ENCODE measurements at places on chromosomes 6 and 20.

- no peak for DNase-seq
Measured at GRCh38 chr20:40965671-40966070, 63.0 kb upstream of the TOP1 start.

GRCh38 chr6:168035661-168036545 is 38.4 kb downstream of the KIF25 start:
- no peak for DNase-seq

GRCh38 chr20:40293740-40294139 is 395.3 kb downstream of the MAFB start:
- no peak for DNase-seq

DNA sequence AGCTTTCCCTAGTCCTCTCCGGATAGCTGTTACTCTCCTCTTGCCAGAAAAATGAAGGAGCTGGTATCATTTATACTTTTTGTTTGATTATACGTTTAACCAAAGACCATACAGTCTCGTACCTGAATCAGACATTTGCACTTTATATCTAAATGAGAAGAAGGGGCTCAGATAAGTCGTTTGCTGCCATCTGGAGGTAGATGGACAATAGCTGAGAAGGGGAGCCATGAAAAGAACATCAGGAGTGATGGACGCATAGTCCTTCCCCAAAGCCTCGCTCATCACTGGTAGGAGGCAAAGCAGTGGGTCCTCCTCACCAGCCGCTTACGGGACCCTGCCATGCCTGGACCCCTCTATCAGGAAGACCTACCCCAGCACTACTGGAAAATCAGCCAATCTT is 45.4 kb downstream of the RPF2 start:
- DNase-seq = no peak

DNA sequence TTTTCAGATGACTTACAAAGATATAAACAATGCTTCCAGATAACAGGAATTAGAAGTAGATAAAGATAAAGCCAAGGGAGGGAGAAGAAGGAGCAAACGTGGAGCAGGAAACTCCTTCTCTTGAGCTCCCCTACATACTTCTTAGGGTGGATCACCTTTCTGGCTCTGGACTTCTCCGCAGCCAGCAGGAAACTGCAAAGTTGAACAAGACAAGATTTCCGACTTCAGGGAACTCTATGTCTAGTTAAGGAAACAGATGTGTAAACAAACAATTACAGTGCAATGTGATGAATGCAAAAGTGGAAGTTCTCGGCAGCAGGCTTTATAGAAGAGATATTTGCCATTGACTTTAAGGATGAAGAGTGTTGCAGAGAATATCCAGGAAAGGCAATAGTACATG is 134.0 kb upstream of the MARCKS start:
- no peak for DNase-seq

DNA sequence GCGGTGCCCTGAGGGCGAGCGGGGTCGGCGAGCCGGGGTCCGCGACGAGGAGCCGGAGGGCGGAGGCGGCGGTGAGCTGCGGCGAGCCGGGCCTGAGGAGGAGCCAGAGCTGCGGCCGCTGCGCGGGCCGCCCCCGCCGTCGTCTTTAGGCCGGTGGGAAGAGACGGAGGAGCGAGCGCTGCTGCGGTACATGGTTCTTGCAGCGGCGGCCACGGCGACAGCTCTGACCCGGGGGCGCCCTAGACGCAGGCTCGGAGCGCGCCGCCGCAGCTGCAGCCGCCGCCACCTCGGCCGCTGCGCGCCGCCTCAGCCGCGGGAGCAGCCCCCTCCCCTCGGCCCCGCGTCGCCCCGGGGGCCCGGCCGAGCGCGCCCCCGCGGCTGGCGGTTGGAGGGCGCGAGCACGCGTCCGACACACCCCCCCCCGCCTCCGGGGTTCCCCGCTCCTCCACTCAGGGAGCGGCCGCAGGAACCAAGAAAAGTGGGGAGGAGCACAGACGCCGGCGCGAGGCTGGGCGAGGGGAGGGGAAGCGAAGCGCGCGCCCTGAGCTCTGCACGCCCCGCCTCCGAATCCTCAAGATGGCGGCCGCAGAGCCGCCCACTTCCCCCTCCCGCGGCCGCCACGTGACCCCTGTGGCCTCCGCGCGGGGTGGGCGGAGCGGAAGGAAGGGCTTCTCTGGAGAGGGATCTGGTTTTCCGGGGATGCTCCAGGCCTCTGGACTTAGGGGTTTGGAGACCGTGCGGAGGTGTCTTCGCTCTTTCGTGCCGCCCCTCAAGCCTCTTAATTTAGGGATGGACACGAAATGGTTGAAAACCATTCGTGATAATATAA is at the start of gene ZNF318:
ZNF318 (minus strand) TSS at position 474 of the 829 bp plus-strand sequence; CDS start at position 192, 282 bp downstream.
- DNase-seq = peak; percentile 92

DNA sequence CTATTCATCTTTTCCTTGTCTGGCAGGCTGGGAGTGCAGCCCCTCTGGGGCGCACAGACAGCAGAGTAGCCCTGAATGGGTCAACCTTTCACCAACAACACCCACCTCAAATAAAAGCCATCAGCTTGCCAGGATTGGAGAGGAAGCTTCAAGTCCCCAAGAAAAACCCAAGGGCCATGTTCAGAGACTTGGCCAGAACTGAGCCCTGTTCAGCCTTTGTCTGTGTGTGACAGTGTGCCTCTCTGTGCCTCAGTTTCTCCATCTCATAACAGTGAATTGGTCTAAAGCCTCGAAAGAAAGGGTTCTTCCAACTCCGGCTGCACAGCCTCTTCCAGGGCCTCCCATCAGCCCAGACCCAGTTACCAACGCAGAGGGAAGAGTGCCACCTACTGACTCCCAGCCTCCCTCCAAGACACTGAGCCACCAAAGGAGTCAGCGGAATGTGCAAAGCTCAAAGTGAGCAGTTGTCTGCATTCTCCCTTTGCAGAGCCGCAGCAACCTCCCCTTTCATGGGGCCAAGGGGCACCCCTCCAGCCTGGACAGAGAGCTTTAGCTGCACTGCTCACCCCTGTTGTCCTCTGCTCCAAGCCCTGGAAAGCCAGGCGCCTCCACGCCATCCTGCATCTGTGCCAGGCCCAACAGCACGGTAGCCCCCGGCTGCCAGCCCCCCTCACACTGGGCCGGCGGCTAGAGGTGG is 82.7 kb upstream of the TOP1 start:
- DNase-seq = no peak

DNA sequence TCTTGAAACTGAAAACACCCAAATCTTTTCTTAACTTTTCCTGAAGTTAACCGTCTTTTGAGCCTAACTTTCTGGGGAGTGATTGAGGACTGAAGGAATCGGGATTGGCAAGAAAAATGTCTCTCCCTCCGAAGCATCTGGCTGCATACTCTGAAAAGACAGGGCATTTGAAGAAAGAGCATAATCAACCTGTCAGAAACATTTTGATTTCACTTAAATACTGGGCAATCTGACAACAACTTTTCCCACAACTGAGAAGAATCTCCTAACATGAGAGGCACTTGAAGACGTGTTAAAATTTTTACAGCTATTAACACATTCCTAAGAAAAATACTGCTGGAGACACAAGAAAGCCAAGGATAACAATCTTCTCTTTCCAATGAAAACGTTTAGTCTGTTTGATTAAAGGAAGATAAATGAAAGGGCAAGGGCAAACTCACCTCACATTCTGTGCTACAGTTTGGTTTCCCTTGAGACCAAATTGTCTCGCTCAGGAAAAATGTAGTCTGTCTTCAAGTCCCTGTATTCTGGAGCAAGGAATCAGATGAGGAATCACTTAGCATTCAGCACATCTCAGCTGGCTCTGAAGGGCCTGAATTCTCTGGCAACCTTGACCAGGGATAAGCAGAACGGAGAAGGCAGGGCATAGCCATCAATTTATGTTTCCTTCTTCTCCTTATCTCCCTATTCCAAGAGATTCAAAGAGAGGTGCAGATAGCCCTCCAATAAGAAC is 76.1 kb downstream of the TBX18 start:
- no peak for DNase-seq

- DNase-seq = no peak
Measured at GRCh38 chr20:33791021-33791420, 20.1 kb upstream of the CHMP4B start.

DNA sequence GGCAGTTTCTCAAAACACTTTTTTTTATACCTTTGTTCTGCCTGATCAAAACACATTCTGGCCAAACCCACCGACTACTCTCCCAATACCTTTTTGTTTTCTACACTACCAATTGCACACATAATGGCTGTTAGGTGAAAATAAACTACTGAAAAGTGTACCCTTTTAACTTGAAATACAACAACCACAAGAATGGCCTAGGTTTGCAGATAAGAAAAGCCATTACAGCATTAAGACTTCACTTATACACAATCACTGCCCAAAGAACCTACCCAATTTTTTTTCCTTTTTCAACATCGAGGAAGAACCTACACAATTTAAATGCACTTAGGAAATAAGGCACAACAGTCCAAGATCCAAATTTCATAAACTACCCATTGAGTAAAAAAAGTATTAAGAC is 1.8 kb downstream of the SEC63 start:
- DNase-seq = no peak

DNA sequence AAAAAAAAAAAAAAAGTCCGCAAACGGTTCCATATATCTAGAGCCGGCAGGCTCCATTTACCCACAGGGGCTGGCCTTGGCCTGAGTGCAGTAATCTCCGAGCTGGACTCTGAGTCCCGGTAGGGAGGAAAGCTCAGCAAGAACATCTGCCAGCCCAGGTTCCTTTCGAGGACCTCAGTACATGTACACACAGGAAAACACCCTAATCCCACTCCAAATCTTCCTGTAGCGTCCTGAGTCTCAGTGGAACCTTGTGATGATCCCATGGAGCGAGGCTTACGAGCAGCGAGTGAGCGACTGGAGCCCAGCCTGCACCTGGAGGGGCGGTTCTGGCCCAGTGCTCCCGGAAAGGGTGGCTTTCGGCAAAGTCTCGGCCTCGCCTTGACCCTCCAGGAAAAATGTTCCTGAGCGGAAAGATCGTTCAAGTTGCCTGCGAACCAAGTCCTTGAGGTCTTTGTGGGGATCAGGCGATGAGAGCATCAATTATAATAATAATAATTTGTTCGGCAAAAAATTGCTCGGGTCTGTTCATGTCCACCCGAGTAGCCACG is 32.1 kb downstream of the PRSS16 start:
- no peak for DNase-seq

DNA sequence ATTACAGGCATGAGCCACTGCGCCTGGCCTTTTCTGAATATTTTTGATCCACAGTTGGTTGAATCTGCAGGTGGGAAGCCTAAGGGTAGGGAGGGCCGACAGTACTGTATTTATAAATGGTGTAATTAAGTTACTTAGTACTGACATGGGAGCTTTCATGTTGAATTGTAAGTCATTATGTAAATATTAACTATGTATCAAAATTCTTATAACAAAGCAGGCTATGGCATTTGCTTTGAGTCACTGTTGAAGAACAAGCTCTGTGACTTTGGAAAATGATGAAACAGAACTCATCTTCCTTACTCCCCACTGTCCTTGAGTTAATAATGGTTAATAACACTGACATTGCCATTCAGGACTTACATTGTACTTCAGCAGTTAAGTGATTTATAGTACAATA is 63.0 kb upstream of the TXNDC5 start:
- DNase-seq = no peak

DNA sequence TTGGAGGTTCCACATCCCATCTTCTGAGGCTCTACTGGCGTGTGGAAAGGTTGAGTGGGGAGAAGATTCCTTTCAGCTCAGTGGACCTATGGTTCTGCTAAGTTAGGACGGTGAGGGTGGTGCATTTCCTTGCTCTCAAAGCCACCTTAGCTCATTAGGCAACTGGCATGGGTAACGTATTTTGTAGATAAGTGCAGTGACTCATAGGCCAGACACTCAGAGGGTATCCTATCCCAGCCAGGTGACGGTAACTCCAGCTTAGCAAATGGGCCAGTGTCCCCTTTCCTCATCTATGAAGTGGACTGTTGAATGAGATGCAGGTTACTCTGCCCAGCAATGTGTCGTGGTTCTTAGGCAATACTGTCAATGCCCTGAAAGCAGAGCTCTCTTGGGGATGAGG is 3.7 kb downstream of the RPS6KA2 start:
- no peak for DNase-seq

GRCh38 chr20:16100111-16100510 is 473.1 kb downstream of the KIF16B start:
- no peak for DNase-seq

- DNase-seq = no peak
Measured at GRCh38 chr6:32102255-32102654, 6.9 kb downstream of the TNXB start.

DNA sequence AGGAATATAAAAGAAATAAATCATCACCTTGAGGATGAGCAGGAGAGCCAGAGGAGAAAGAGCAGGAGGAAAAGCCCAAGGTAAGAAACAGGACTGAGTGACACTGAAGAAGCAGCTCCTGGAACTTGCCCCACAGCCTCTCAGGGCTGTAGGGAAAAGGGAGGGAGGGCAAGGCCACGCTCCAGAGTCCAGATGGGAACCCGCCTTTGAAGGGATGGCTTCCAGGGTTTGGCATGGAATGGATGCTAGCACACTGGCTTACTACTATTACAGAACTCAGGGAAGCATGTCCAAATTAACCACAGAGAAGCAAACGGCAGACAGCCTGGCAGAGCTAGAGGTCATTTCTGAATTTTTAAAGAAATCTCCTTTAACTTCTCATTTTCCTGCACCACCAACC is 26.8 kb downstream of the RALGAPA2 start:
- no peak for DNase-seq

DNA sequence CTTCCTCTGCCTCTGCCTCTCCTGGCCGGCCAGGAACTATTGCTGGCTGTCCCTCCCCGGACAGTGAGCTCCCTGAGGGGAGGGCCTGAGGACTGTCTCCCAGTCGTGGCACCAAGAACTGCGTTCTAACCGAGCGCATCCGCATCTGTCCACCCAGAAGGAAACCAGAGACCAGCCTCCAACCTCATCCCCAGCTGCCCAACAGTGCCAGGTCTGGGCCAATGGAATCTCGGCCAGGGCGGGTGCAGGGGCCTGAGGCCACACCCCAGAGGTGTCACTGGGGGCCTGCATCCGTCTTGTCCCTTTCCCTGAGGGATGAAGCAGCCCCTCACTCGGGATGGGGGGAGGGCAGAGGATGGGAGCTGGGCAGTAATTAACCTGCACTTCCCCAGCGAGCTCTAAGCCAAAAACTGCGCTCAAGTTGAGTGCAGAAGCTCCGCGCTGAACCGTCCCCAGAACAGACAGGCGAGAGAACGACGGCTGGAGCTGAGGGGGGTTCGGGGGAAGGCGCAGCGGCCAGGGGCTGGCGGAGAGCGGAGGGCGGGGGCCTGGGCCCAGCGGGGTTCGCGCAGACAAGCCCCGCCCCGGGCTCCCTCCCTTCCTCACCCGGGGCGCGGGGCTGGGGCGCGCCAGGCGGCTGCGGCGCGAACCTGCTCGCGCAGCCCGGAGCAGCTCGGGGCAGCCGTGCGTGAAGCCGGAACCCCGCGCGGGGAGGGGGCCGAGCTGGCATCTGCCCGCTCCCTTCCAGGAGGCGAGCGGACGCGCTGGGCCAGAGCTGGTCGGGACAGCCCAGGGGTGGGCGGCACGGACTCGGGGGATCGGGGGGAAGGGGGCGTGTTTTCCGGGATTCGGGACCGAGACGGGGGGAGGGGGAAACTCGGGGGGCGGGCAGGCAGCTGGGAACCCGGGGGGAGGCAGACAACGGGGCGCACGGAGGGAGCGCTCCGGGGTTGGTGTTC is 1.4 kb downstream of the TFEB start:
- DNase-seq = peak; percentile 51

- DNase-seq = no peak
Measured at GRCh38 chr6:73666393-73666792, 12.6 kb upstream of the SLC17A5 start.

GRCh38 chr6:147287869-147288271 is 83.7 kb downstream of the STXBP5 start:
- no peak for DNase-seq
